ENCODE measurements at places on chromosomes 4 and X. TPM values are rescaled to one million over a fixed set of nuclear protein-coding genes. Genes with fewer than 3 reads are reported as not detected.

Gene DMRTC1B
- total RNA-seq, result not detected

Gene SERPINA7
- not detected for total RNA-seq

Gene ARSJ
- 2.1 TPM for total RNA-seq

Gene RBMXL3
- not detected for total RNA-seq

Gene SLC34A2
- not detected for total RNA-seq

Gene FAM149A
- total RNA-seq, result 17.4 TPM

Gene CLDN2
- total RNA-seq, result not detected

Data from melanocyte of skin (primary cell).